ENCODE measurements at places on chromosomes 2 and 18.

- DNase-seq: no peak
Measured at GRCh38 chr2:231110551-231110950, 14.3 kb downstream of the HTR2B start.

DNA sequence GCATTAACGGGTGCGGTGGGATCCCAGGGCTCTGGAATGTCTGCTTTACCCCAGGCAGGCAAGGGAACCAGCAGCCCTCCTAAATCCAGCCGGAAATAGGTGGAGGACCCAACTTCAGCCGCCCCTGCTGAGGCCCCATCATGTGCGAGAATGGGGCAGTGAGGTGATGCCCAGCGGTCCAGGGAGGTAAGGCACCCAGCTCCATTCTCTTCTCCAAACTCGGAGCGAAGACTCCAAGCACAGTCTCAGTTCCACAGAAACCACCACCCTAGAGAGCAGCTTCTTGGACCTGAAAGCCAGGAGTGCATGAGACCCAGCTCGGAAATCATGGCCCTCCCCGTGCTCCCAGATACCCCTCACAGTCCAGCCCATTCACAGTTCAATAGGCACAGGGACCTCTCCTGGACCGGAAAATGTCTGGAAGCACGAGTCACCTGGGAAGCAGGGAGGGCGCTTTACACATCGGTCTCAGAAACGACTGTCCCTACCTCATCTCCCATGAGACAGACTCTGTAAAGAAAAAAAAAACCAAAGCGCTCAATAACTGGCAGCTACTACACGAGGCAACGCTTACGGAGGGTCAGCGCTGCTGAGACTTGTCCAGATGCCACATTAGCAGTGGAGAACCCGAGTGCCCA is 2.0 kb downstream of the SDC1 start:
- DNase-seq: no peak

- DNase-seq: no peak
Measured at GRCh38 chr2:55101466-55101865, 51.2 kb upstream of the RTN4 start.

DNA sequence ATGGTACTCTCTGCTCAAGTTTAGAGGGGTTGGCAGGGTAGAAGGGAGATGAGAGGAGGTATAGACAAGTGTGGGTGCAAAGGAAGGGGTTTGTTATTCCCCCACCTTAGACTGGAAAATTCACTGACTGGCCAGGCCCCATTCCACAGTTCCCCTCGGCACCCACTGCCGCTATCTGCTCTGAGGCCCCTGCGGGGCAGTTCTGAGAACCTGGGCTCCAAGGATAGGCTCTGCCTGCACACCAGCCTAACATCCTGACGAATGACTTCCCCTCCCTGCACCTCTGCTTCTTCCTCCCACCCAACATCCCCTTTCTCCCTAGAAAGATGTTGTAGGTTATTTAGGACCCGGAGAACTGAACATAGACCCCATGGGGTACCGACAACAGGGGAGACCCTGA is 303.9 kb upstream of the HDAC4 start:
- no peak for DNase-seq

- DNase-seq: no peak
Measured at GRCh38 chr2:159753797-159754196, 41.5 kb downstream of the MARCHF7 start.

DNA sequence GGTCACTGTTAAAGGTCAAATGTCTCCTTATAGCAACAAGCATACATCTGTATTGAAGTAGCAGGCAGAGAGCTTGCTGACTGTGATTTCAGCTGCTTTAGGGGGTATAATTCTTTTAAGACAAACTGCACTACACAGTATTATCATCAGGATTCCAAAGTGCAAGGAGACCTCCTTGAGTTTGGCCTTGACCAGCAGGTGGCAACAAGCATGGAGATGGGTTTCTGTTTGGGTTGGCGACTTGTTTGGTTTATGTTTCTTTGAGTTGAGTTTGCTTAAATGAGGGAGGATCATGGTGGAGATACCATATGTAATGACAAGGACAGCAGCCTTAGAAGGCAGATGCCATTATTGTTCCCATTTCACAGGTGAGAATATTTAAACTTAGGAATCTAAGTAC is 681.0 kb upstream of the ID2 start:
- no peak for DNase-seq

DNA sequence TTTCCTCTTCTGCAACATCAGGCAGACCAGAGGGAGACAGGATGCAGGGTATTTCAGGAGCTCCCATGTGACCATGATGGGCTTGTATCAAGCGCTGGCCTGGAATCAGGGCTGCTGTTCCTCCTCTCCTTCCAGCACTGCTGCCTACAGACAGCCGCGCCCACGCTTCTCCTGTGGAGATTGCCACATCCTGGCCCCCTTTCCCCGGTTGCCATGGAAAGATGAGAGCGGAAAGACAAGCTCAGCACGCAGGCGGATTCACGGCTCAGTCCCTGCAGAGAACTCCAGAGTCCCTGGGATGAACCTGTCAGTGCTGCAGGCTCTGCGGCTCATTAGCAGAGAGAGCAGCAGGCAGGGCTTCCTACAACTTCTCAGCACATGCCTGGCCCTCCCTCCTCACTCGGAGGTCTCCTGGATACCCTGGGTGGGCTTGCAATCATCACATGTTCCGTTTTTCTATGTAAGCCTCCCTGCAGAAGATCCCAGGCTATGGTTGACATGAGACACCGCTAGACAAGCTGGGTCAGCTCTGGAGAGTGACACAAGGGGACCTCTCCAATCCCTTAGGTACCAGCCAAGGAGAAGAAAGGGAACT is 497.8 kb upstream of the MYT1L start:
- no peak for DNase-seq

GRCh38 chr18:4789506-4789905 is 334.4 kb upstream of the DLGAP1 start:
- DNase-seq: no peak

DNA sequence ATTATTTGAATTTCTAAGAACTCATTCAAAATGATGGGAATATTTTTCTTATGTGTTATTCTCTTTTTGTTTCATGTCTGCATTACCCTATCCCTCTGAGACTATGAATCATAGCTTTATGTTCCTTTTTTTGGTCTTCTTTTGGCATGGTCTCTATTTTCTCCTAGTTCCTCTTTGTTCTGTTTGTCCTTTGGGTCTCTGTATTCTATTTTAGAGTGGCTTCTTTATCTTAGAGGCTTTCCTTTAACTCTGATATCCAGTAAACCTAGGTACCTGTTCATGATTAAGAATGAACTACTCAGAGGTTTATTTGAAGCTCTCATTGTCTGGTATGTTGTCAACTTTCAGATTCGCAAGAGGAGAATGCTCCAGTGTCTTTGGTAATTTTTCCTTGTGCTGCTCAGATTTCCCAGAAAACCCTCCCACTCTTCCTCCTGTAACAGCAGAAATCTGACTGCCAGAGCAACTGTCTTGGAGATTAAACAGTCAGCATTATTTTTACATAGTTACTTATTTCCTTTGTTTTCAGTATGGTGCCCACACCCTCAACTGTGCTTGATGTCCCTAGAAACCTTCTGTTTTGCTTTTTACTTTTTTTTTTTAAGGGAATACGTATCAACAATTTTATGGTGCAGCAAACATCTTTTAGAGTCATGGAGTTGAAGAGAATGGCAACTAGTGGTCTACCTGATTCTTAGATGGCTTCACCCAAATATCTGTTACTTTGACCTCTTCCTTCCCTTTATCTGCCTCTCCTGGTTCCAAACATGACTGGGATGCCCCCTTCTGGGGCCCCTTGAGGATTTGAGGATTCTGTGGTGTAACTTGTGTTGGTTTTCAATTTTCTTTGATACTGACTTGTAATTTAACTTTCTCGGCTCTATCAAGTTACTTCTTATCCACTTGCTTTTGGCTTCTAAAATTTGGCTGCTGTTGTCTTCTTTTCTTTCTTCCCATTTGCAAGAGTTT is 92.0 kb downstream of the DPP10 start:
- DNase-seq: no peak

DNA sequence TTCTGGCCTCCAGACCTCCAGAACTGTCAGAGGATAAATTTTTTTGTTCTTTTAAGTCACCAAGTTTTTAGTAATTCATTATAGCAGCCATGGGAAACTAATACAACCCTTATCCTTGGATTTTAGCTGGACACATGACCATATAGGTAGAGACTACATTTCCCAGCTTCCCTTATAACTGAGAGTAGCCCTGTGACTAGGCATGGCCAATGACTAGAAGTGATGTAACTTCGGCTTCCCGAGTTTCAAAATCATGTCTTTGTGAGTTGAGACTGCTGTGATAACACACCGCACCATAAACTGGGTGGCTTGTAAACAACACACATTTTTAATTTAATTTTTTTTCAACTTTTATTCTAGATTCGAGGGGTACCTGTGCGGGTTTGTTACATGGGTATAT is 134.0 kb upstream of the SERTAD2 start:
- no peak for DNase-seq

DNA sequence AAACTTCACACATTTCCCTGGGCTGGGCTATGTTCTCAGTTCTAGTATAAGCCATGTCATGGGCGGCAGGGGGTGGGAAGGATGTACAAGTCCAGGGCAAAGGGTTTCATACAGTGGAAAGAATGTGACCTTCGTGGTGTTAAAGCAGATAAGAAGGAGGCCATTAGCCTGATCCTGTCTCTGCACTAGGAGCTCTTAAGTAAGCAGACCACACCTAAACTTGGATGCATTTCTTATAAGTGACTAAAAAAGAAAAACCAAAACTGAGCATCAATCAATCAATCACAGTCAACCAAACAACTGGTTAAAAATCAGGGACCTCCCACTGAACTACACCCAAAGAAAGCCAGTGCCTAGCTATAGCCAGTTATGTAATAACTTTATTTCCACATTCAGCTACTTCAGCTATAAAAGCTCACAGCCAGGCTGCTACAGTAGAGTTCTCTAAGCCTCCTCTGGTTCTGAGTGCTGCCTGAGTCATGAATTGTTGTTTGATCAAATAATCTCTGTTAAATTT is 46.8 kb upstream of the RIOK3 start:
- no peak for DNase-seq

- no peak for DNase-seq
Measured at GRCh38 chr2:224851811-224852210, 135.6 kb upstream of the CCDC195 start.

GRCh38 chr2:223042704-223043118 is 9.3 kb upstream of the KCNE4 start:
- no peak for DNase-seq

DNA sequence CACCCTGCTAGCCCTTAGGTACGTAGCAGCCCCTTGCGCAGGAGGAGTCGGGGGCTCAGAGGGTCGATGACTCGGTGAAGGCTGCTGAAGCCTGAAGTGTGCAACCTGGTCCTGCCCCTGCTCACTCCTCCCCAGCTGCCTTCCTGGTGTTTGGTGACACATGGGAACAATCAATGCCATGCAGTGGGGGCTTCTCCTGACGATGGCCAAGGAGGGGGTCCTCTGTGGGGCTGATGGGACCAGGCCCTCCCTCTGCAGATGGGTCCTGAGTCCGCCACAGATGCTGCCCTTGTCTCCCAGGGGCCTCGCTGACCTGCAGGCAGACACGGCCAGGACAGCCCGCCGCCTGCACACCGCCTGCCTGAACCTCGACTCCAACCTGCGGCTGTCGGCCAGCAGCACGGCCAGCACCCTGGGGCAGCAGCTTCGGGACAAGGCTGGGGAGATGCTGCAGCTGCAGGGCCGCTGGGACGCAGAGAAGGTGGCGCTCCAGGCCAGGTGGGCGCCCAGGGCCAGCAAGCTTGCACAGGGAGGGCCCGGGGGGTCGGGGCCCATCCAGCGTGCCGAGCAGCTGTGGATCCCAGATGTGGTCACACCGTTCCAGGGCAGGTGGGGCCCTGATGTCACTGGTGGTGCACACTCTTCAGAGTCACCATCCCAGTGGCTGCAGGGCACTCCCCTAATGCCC is 24.6 kb downstream of the CROCC2 start:
- no peak for DNase-seq

- DNase-seq: no peak
Measured at GRCh38 chr2:171522052-171522787, at the start of gene CYBRD1. Gene CYBRD1, plus strand, starts transcription at chr2:171522474. Its CDS starts 72 bp downstream, at chr2:171522546.

GRCh38 chr2:46634905-46635304 is 155.5 kb downstream of the TMEM247 start:
- no peak for DNase-seq

GRCh38 chr2:101818531-101819451 is 121.3 kb downstream of the MAP4K4 start:
- no peak for DNase-seq

GRCh38 chr2:168956392-168956791 is 55.3 kb downstream of the G6PC2 start:
- no peak for DNase-seq

DNA sequence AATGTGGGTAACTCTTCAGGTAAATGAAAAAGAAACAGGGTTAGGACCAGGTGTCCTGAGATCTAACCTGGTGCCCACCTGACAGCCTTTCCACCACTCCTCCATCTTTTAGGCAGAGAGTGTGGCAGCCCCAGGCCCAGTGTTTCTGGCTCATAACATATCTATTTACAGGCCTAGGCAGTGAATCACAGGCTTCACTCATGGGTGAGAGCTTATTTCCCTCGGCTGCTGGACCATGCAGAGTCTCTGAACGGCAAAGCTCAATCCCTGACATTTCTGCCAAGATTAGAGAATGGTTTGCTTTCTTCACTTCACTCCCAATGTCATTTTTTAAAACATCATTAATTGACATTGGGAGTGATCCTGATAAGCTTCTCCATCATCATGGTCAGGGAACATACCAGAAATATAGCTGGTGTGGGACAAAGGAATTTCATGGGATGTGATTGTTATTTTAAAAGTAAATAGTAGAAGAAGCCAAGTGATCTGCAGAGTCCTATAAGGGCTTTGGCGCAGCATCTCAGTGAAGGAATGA is 323.9 kb downstream of the SETBP1 start:
- DNase-seq: no peak

DNA sequence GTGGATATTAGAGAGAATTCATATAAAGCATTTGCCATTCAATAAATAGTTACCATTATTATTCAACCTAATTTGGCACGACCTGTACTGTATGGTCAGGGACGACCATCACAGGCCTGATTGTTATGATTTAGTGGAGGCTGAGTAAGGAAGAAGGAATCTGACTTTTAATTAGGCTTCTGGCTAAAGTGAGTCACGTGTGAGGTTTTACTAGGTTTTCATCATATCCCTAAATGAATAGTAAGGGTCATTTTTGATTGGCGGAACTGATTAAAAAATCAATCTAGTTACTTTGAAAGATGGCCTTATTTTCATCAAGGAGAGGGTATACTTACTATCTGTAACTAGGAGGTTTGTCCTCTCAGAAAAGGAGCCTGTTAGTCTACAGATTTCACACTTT is 143.4 kb downstream of the ADCYAP1 start:
- no peak for DNase-seq

- no peak for DNase-seq
Measured at GRCh38 chr2:234309431-234309830, 187.4 kb downstream of the ARL4C start.

DNA sequence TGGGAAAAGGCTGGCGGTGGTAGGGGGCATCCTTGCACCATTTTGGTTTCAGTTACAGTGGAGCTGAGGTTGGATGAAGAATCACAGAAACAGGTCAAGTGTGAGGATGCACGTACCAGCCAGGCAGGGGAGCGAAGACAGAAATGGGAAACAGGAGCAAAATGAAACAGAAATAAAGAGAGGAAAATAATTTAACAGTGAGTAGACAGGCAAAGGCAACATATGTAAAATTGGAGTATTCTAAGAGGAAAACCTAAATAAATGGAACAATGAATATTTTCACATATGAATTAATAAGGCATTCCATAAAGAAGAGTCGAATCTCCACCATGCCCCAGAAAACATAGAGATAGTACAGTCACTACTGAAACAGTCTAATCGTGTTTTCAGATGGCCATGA is 29.7 kb downstream of the LRRFIP1 start:
- DNase-seq: no peak

Measured in stimulated activated CD8-positive, alpha-beta memory T cell treated with anti-CD3 and anti-CD28 coated beads, Interleukin-7, amount 100 ng/mL, for 48 hours (primary cell).